ENCODE measurements at places on chromosomes 3 and 15.
A peak's percentile ranks its signal among the peaks of the same experiment; 100 is the strongest.

DNA sequence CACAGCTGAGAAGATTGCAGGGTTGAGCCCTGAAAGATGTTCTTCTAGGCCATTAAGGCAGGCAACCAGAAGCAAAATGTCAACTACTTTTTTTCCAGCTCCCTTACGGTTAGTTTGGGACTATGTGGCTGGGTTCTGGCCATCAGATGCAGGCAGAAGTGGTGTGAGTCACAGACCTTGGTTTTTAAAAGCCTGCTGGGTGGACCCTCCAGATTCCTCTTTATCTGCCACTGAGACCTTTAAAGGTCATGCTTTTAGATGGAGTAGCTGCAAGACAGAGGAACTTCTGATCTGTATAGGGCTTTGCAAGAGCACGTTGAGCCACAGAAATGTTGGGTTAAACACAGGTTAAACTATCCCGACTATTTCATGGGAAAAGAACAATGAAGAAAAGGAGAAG lies 102.9 kb downstream of the CHST2 start:
- no peak for DNase-seq

DNA sequence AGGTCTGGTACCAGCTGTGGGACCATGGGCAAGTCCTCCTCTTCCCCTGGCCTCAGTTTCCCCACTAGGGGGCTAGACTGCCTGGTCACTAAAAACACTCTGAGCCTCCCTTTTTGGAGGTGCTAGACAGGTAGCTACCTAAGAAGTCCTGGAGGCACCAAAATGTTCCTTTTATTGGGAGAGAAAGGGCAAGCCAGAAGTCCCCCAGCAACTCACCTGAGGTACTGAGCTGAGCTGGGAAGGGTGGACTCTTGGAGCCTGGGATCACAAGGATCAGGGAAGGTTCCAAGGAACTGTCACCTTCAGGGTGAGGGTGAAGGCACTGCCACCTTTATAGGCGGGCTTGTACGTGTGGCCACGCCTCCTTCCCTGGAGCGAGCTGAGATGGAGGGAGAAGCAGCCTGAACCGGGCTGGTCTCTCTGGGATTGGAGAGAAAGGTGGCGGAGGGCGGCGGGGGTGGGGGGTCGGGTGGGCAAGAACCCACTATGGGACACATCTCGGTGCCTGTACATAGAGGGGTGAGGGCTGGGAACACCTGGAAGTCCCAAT lies at the start of gene CYP1A1:
TSS of gene CYP1A1 (minus strand) at position 304 of the 550 bp plus-strand sequence. CDS start 2,431 bp downstream, outside the sequence.
- DNase-seq: no peak

GRCh38 chr15:92624401-92624991 lies 31.1 kb downstream of the FAM174B start:
- DNase-seq: no peak

DNA sequence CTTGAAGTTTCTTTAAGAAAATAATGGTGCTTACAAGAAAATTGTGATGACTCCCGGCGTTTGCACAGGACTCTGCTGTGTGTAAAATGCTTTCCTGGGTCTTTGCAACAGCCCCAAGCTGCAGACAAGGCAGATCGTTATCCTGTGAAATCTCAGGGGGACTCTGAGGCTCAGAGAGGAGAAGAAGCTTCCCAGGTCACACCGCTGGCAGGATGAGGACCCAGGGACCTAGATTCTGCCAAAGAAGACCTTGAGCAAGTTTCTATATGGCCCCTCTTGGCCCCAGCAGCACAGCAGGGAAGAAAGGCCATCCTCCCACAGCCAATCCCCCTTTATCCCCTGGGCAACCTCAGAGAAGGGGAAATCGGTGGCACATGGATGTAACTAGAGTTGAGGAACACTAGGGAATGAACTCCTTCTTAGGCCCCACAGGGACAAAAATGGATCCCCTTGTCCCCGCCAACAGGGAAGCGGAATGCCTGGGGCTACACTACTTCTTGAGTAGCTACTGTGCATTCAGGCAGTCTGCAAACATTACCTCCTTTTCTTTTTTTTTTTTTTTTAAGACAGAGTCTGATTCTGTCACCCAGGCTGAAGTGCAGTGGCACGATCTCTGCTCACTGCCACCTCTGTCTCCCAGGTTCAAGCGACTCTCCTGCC lies 72.8 kb downstream of the CPN2 start:
- no peak for DNase-seq

DNA sequence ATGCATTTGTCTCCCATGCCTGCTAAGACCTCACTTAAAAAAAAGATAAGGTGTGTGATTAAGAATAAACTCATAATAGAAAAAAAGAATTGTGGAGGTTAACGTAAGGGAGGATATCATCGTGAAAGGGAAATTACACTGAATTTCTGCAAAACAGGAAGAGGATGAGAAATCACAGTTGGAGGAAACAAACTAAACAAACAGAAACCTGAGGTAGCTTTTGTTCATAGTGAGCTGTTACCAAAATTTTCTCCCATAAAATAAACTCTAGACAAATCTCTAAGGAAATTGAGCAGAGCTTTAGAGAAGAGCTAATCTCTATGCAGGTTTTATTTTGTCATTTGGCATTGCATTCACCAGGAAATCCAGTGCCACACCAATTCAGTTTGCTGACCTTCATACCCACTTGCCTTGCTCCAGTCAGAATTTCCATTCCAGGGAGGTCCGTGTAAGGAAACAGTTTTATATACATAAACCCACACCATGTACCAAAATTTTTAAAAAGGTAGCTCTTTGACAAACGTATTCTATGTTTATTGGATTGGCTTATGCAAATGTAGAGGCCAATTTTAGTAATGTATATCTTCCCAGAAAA lies 231.2 kb downstream of the MBNL1 start:
- DNase-seq: no peak

DNA sequence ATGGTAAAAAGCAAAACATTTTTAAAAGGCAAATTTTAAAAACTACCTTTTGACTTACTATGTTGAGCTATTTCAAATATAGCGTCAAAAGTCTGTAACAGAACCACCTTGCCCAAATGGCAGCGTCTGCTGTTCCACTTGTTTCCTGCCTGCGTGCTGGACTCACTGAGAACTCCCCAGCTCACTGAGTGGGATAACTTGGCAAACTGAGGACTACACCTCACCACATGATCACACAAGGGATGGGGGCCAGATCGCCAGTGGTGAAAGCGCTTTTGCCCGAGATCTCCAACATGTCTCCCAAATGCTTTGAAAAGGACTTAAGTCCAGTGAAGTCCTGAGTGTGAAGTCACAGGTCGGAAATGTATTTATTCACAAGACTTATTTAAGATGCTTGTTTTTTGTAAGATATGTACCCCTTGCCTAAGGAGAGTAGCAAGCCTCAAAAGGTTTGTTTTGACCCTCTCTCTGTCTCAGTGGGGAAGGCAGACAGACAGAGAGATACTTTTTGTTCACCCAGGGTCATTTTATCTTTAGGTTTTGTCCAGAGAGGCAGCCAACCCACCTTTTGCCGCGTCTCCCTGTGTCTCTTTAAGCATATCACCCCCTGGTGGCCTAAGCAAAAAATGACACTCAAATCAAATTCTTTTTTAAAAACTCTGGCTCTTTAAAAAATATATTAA lies 192.6 kb downstream of the PDZRN3 start:
- no peak for DNase-seq

DNA sequence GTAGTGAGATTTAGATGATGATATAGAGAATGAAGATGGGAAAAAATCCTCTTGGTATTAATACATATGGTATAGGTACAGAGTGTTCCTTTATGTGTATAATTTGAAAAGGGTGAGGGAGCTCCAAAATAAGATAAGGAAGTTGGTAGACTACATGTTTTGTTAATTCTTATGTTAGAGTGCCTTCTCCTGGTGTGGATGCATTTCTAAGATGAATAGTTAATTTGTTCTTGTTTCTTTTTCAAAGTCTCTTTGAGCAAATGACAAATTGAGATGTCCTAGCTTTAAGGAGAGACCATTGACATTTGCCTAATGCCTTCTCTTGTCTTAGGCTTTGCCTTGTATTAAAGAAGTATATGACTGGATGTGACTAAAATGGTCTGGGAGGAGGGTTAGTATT lies 34.1 kb downstream of the AKAP13 start:
- no peak for DNase-seq

DNA sequence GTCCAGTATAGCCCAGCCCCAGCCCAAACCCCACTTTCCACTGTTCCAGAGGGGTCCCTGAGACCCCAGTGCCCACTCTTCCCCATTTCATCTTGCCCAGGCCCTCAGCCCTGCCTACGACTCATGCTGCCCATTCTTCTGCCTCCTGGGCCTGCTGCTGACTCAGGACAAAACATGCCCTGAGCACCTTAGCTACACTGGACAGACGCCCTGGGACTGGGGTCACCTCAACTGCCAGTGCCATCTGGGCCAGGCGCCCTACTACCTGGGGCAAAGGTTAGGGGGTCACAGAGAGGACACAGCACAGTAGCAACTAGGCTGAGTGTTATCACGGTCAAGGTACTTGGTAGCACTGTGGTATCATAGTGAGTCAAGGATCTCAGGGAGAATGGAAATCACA lies 2.6 kb upstream of the LAMB2 start:
- no peak for DNase-seq

DNA sequence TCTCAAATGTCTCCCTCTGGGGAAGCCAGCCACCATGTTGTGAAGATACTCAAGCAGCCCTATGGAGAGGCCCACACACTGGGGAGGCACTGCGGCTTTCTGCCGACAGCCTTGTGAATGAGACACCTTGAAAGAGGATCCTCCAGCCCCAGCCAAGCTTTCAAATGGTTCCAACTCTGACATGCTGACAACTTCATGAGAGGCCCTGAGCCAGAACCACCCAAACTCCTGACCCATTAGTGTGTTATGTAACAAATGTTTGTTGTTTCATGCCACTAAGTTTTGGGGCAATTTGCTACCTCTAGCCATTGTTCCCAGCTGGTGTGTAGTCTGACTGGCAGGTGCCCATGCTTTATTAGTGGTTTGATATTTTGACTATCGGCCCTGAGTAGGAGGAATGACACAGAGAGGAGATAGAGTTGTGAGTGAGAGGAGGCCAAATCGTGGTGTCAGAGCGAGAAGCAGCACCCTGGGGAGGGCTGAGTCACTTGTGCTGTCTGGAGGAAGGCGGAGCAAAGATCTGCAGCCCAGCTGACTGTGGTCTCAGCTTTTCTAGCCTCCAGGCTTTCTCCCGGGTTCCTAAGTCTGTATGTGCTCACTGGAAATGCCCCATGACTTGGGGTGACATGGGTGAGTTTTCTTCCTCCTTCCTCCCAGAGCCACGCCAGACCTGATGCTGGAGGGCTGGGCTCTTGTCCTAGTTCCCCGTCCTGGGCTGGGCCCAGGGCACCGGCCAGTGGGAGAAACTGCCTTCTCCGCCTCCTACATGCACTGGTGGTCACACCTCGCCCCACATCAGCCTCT lies 56.7 kb upstream of the BLM start:
- DNase-seq: peak; percentile 36

- DNase-seq: no peak
These were observed 117.5 kb downstream of the PGPEP1L start for GRCh38 chr15:98889930-98890695.

DNA sequence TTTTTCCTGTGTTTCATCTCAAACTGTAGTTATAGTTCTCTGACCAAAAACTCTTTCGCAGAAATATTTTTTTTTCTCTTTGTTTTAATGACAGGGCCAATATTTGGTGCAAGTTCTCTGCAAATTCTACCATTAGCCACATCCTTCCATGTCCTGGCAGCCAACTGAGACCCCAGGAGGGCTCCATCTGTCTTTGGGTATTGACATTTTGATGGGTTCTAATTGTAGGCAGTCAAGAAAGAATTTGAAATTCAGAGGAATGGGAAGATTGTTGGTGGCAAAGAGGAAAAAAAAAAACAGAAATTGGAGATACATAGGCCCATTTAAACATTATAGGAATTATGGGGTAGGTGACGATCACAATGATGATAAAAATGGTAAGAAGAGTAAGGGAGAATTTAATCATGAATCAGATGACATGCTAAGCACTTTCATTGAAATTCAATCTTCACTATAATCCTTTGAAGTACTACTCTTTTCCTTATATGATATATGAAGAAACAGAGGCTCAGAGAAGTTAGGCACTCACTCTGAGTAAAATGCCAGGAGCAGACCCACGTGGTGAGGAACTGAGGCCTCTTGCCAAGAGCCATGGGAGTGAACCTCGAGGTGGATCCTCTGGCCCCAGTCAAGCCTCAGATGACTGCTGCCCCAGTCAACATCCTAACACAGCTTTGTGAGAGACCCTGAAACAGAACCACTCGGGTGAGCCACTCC lies 151.4 kb downstream of the PDZRN3 start:
- no peak for DNase-seq

DNA sequence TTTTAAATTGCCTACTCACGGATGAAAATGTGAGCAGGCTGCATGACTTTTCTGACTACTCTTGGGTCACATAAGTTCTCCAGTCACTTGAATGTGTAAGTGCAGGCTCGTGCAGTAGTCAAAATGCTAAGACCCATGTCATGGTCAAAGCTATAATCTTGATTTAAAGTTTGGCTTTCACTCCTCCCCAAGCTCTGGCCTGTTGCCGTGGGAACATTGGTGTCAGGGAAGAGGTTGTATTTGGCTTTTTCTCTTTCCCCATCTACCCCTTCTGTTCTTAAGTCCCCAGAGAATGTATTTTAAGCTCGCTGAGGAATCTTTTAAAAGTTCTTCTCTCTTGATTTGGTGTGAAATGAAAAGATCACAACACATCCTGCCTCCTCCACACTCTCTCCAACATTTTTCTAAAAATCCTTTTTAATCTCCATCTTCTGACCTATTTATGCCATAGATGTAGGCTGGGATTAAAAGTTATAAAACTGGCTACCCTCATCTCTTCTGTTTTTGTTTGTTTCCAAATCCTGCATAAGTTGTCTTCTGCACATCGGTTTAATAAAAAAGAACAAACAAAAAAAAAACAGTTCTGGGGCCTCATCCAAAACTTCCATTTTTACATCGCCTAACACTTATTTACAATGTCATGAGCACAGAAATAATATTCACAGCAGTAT lies 61.4 kb upstream of the ADAMTSL3 start:
- DNase-seq: no peak

DNA sequence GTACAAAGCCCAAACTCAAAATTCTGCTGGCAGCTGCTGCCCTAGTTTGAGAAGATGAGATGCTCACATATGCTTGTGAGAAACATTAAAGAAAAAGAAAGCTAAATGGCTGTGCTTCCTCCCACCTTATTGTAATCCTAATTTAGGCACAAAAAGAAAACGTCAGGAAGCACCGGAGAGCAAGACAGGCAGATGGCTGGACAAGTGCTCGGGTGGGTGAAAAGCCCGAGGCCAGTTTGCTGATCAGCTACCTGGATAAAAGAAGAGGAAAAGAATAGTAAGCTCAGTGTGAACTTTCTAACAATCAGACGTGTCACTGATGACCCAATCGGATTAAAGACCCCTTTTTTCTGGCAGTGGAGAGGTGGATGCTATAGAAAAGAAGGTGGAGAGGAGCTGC lies 368.0 kb upstream of the ATP10A start:
- DNase-seq: no peak

GRCh38 chr3:102737353-102737752 lies 302.5 kb downstream of the ZPLD1 start:
- no peak for DNase-seq

DNA sequence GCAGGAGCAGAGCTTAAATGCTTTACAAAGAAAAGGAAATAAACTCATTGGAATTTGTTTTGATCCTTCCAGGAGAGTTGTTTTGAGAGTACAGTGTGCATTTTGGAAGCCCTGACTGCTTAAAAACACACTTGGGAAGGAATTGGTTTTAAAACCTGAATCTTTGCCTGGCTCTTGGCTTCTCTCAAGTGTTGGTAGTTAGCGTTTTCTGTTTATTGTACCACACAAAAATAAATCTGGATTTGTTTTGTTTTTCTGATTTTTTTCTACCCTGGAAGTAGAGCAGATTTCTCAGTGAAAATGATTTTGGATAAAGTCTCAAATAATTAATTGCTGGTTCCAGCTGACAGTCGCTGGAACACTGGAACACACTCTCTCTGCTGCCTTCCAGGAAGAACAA lies 90.6 kb downstream of the CHST2 start:
- no peak for DNase-seq

Measured in stimulated activated CD8-positive, alpha-beta memory T cell treated with anti-CD3 and anti-CD28 coated beads, Interleukin-2, amount 100 ng/mL, for 1 hour (primary cell).